ENCODE measurements at places on chromosomes 6 and 20.

GRCh38 chr20:62929051-62929538 lies 2.8 kb upstream of the DIDO1 start:
- DNase-seq, result peak; percentile 59

GRCh38 chr6:125212377-125212776 lies 58.8 kb downstream of the TPD52L1 start:
- no peak for DNase-seq

DNA sequence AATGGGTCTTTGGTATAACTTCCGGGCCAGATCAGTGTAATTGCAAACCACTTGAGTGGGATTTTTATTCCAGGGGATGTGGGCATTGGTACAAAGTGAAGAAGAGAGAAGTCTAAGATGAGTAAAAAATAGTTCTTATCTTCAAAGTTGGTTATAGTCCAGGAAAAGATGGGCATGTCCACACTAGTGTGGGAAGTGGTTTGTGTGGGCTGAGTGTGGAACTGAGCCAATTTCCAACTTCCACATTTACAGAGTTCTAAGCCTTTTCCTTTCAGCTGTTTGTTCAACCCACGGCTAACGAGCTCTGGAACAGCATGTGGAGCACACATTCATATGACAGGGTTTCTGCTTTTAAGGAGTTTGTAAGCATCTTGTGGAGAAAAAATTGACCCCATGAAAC lies 72.3 kb upstream of the IFNGR1 start:
- no peak for DNase-seq

DNA sequence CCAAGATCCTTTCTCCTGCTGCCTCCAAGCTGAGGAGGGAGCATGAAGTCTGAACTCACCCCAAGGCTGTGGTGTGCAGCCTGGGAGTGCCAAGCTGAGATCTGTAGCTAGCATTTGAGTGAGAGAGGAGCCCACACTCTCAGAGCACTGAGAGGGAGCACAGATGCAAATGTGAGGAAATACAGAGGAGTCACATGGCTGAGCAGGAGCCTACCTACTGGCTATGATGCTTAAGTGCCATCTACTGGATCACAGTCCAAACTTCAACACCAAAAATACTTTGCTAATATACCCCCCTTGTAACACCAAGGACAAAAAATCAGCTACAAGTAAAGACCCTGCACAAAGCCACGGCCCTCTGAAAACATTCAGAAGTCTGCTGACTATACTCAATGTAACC lies 94.4 kb upstream of the IMPG1 start:
- no peak for DNase-seq

DNA sequence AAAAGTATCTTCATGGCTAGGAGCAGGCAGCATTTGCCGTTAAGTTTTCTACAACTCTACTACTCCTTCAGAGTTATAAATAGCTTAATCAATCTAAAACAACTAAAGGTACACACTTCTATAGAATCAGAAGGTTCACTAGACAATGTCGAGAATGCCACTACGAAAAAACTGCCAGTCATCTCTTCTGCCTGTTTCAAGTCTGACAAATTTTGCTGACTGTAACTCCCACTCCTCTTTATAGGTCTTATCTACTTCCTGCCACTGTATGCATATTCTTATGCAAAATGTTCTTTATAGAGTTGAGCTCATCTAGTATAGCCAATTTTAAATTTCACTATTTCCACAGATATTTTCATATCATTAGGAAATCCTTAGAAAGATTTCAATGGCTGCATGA lies 160.1 kb downstream of the EYS start:
- DNase-seq, result no peak

DNA sequence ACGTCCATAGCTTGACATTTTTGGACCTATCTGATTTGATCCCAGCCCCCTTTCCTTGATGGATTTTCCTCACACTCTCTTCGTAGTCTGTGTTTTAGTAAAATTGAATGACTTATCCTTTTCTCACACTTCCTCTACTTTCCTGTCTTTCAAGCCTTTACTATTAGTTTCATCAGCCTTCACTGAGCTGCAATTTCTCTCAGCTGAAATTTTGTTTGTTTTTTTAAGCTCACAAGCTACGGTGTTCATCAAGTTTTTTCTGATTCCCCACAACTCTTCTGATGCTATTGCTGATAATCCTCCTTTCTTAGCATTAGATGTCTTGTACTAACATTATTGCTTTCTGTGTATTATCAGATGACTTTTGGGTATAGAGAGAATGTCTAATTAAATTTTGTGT lies 263.7 kb downstream of the TBX18 start:
- no peak for DNase-seq

- no peak for DNase-seq
These were observed 52.4 kb upstream of the LYRM2 start for GRCh38 chr6:89690944-89691324.

DNA sequence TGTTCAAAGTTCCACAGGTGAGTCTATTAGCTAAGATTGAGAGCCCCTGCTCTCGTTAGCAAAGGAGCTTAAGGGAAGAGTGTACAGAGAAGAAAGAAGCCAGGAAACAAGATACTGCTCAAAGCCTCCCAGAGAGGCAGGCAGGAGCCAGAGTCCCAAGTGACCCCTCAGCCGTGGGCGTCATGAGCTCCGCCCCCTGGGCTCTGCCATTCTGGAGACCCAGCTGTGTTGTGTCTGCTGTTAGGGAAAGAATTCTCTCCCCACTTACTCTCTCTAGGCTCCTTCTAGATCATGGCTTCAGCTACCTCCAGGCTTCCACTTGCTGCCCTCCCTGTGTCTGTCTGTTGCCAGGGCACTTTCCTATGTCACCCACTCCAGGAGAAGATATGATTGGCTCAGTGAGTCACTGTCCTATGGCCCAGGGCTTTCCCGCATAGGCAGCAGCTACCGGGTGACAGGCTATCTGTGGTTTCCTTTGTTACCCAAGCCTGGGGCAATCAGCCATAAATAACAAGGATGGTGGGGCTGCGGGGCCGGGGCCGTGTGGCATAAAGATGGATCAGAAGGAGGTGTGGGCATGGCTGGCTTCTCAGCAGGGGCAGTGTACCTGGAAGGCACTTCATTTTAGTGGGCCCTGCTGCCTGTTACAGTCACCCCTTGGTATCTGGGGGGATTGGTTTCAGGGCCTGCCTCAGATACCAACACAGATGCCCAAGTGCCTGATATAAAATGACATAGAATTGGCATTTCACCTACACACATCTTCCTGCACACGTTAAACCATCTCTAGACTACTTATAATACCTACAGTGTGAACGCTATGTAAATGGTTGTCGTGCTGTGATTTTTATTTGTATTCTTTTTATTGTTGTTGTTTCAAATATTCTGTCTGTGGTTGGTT lies 118.9 kb downstream of the ARMC2 start:
- DNase-seq, result no peak

All from T-helper 17 cell (primary cell).